Activated naive CD4-positive, alpha-beta T cell (primary cell): ENCODE measurements at places on chromosomes 6 and 20.
A peak's percentile ranks its signal among the peaks of the same experiment; 100 is the strongest.

GRCh38 chr6:12060780-12061609 is 48.9 kb downstream of the HIVEP1 start:
- DNase-seq = peak; percentile 34

DNA sequence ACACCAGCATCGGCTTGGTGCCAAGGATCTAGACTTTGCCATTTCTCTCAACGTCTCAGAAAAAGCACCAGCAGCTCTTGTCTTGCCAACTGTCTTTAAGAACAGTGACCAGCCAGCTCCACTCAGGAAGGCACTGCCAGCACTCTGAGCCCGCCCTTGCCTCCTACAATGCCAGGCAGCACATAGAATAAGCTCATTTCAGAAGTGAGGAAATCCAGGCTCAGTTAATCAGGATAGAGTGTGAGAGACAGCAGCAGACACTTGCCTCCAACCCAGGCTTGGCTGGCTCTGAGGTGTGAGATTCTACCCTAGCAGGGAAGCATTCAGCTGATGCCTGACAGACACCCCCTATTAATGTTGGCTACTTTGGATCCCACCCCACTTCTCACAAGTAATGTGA is 4.3 kb upstream of the SYNDIG1 start:
- DNase-seq = no peak

DNA sequence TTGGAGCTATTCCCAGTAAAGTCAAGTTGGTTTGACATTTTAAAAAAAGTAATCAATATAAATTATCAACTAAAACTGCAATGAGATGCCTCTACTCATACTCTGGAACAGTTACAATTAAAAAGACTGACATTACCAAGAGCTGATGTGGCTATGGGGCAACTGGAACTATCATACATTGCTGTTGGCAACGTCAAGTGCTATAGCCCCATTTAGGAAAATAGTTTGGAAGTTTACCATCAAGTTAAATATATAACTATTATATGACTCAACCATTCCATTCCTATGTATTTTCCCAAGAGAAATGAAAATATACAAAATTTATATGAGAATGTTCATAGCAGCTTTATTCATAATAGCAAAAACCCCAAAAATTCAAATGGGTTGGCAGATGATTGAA is 111.4 kb upstream of the HDGFL1 start:
- no peak for DNase-seq

- DNase-seq = no peak
Observed at GRCh38 chr6:133644548-133644891, 244.4 kb upstream of the TCF21 start.

DNA sequence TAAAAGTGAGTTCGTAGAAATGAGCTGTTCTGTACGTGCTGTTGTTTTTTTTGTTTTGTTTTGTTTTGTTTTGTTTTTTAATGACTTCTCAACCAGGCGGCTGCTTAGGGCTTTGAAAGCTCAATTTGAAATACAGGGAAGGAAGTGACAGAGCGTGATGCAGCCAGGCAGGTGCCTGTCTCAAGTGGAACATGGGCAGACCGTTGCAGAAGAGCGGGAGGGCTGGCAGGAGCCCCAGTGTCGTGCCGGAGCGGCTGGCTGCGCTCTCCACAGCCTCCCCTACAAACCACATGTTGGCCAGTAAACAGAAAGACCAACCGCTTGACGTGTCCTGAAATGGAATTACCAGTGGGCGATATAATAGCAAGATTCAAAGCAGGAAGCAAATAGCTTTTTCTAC is 164.9 kb upstream of the RREB1 start:
- DNase-seq = no peak

- DNase-seq = no peak
Observed at GRCh38 chr6:42375007-42375635, 76.6 kb downstream of the TRERF1 start.

- DNase-seq = no peak
Observed at GRCh38 chr6:128532827-128533226, 12.4 kb upstream of the PTPRK start.

GRCh38 chr20:58511364-58511763 is 3.8 kb downstream of the APCDD1L start:
- no peak for DNase-seq

GRCh38 chr6:18585032-18585573 is 198.0 kb downstream of the RNF144B start:
- DNase-seq = no peak

DNA sequence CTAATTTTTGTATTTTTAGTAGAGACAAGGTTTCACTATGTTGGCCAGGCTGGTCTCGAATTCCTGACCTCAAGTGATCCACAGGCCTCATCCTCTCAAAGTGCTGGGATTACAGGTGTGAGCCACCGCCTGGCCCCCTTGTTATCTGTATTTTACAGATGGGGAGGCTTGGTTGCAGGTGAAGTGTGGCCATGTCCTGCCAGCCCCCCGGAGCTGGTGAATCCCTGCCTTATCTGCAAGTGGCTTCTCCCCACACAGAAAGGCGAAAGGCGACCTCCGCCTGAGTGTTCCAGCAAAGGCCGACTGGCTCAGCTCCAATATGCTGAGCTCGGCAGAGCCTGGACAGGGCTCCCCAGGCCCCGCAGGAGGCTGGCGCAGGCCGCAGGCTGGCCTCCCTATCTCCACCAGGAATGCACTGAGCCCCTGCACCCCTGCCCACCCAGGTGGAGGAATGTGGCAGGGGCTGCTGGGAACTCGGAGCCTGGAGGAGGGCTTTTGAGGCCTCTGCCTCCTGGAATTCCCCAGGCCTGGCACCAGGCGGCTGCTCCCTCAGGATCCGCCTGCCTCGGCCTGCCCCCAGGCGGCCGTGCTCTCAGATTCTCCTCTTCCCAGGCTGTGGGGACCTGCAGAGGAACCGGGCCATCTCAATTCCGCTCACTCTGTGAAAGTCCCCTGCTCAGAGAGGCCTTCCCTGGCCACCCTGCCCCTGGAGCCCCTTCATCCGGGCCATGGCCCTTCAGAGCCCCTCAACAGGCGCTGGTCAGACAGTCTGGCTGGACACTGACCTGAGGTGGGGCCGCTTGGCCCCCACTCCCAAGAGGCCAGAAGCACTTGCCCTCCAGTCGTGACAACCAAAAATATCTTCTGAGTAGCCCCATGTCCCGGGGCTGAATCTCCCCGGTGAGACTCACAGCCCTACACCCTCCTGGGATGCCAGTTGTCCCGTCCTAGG is 9.3 kb upstream of the LAMA5 start:
- no peak for DNase-seq

GRCh38 chr6:150354754-150355571 is 13.8 kb upstream of the IYD start:
- DNase-seq = no peak

- no peak for DNase-seq
Observed at GRCh38 chr6:148771896-148772554, 25.2 kb downstream of the UST start.
